NAMALWA (cell line): ENCODE measurements at places on chromosomes 7 and 10.

DNA sequence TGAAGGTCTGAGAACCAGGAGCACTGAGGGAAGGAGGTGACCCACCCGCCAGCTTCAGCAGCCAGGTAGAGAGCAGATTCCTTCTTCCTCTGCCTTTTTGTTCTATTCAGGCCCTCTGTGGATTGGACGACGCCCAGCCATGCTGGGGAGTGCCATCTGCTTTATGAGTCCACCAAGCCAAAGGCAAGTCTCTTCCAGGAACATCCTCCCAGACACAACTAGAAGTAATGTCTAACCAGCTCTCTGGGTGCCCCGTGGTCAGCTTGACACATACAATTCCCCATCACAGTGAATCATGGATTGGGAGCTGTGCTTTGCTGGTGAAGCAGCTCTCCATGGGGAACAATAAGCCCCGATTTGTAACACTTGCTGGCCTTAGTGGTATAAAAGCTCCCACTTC lies 125.2 kb downstream of the CCDC3 start:
- DNase-seq, result no peak

DNA sequence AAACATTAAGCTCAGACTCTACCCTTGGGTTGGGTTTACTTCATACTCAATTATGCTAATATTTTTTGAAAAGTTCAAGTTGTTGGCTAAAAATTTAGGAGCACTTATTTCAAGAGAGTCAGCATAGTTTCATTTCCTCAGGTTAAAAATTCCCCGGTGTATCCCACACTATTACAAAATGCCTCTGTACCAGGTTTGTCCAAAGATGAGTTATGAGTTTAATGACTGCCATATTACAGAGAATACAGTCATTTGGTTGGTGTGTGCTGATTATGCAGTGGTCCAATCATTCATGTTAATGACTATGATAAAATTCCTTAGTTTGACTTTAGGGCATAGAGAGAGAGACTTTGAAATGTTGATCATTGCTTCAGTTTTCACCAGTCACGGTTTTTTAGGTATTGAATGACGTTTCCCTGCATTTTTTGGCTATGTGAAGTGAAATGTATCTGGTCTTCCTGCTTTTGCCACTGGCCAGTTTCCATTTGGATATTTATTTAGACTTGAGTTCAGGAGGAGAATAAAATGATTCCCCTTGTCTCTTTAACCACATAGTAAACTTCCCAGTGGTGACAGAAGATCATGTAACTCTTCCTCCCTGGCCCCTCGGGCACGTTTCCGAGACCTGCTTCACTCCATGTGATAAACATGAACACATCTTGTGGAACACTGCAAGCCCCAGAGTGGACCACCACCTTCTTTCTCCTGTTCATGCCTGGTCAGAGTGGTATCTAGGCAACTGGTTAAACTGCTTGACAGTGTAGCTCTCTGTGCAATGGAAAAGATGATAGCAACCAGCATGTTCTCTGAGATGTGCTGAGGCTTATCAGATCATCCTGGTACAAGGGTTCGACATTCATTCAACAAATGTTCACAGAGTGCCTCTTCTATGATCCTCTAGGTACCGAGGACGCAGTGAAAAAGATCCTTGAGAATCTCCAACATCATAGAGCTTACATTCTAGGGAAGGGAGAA lies 153.6 kb downstream of the CACNB2 start:
- no peak for DNase-seq

DNA sequence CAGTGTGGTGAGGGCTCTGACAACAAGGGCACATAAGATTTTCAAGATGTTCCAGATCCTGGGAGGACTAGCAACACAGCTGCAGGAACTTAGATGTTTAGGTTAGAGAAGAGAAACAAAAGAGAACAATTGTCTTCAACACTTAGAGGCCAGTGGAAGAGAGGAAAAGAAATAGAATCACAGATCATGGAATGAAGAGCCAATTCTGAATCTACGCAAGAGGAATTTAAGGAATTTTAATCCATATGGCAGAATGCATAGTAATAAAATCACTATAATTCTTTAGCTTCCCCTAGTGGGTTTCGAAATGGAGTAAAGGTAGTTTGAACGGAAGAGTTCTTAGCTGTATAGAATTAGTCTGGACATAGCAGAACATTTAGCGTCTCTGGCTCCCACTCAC lies 114.6 kb upstream of the LRRTM3 start:
- DNase-seq, result no peak

DNA sequence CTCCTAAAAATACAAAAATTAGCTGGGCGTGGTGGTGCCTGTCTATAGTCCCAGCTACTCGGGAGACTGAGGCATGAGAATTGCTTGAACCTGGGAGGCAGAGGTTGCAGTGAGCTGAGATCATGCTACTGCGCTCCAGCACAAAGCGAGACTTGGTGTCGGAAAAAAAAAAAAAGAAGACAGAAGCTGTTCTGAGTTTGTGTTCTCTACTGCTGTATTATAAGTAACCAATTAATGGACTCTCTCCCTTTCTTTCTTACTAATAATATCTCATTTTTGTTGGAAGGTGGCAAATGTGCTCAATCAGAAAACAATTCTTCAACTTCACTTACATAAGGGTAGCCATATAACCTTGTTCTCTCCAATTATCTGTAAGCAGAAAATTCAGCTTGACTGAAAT lies 7.4 kb downstream of the NT5C3A start:
- DNase-seq, result no peak
